Upper lobe of right lung (tissue), 1 donor: ENCODE measurements at places on chromosomes 6 and 20. TPM values are rescaled to one million over a fixed set of nuclear protein-coding genes. Genes with fewer than 3 reads are reported as not detected.

ZC3H12D gene
- total RNA-seq, result 2.1 TPM

MARCKS gene
- total RNA-seq, result 73.4 TPM

FAM209B gene
- total RNA-seq, result not detected

TAAR8 gene
- total RNA-seq, result not detected

LCA5 gene
- 5.4 TPM for total RNA-seq

ILRUN gene
- 101 TPM for total RNA-seq

PRSS35 gene
- total RNA-seq, result 1.3 TPM

GRCh38 chr6:106564476-106564875 is 64.8 kb downstream of the RTN4IP1 start:
- H3K4me1 ChIP-seq, result no peaks in the 10 kb centered on the region
- no peak overlapping the region for H3K27ac ChIP-seq
- peaks cover 49% of the 10 kb centered on the region for H3K36me3 ChIP-seq
- no peaks in the 10 kb centered on the region for H3K27me3 ChIP-seq

DNA sequence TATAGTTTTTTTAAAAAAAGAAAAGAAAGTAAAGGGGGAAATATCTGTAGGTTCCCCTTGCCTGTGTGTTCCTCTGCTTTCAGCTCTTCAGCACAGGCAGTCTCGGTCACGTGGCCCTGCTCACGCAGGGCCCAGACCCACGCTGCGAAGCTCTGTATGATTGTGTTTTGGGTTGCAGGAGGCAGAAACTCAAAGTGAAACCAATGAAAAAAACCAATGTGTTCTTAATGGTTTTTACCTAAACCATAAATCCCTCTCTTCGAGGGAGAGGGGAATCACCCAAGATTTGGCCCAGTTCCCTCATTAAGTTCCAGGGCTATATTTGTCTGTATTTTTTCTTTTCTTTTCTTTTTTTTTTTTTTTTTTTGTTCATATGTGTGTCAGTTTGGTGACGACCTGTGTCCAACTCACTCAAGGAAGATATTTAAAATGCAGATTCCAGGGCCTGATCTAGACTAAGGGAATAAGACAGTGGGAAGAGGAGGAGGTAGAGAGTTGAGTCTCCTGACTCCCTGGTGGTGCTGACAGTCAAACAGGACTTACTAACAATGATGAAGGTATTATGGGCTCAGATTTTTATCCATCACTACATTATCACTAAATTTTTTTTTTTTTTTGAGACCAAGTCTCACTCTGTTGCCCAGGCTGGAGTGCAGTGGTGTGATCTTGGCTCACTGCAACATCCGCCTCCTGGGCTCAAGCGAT is 33.8 kb upstream of the RREB1 start:
- no peak overlapping the region for H3K27ac ChIP-seq
- H3K36me3 ChIP-seq, result no peaks in the 10 kb centered on the region
- no peak overlapping the region for H3K4me3 ChIP-seq
- no peaks in the 10 kb centered on the region for H3K4me1 ChIP-seq
- no peaks in the 10 kb centered on the region for H3K27me3 ChIP-seq
- peak; percentile 73 for DNase-seq

- no peak overlapping the region for H3K4me3 ChIP-seq
- H3K27me3 ChIP-seq, result peaks cover 8% of the 10 kb centered on the region
- DNase-seq, result no peak
- H3K36me3 ChIP-seq, result no peaks in the 10 kb centered on the region
- peak overlapping the region; percentile 45 for H3K27ac ChIP-seq
These were observed 4.5 kb downstream of the CCDC170 start for GRCh38 chr6:151498327-151498726.

DNA sequence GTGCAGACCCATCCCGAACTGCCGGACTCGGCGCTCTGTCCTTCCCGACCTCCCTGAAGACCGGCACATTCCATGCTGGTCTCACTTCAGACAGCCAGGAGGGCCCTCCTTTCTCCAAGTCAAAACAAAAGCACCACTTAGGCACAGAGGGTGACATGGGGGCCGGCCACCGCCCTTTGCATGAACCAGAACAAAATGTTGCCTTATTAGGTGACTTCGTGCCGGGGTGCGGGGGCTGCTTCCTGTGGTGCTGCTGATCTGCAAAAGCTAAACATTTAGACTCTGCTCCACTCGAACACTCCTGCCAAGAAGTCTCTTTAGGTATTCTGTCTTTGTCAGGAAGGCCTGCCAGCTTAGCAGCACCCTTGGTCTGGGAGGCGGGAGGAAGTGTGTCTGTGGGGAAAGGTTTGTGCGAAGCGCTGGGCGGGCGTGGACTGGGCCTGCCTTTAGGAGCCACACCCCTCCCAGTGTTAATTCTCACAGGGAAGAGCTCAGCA is 133.8 kb downstream of the SMOC2 start:
- no peak for DNase-seq
- H3K27ac ChIP-seq, result no peak overlapping the region
- no peaks in the 10 kb centered on the region for H3K36me3 ChIP-seq
- H3K27me3 ChIP-seq, result no peaks in the 10 kb centered on the region
- H3K4me3 ChIP-seq, result no peak overlapping the region

- H3K27ac ChIP-seq, result no peak overlapping the region
- no peak for DNase-seq
- H3K4me3 ChIP-seq, result no peak overlapping the region
- no peaks in the 10 kb centered on the region for H3K4me1 ChIP-seq
- H3K36me3 ChIP-seq, result peaks cover 46% of the 10 kb centered on the region
- H3K27me3 ChIP-seq, result no peaks in the 10 kb centered on the region
These were observed 58.8 kb upstream of the LTV1 start for GRCh38 chr6:143784316-143784715.

DNA sequence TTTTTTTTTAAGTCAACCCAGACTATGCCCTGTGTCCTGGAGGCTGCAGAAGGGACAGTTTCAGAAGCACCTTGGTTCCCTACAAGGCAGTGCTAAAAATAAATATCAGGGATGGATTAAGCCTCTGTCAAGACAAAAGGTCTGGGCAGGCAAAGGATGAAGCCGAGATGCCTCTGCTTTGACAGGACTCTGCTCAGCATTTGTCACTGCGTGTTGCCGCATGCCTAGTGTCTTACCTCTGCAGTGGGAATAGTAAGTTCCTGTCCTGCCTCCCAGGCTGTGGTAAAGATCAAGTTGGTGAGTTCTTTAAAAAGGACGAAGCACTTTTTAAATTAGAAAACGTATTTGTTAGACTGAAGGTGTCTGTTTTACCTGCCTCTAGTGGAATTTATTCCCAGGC is 15.1 kb downstream of the AAR2 start:
- no peaks in the 10 kb centered on the region for H3K4me1 ChIP-seq
- no peak overlapping the region for H3K27ac ChIP-seq
- H3K4me3 ChIP-seq, result no peak overlapping the region

- no peak for DNase-seq
- no peak overlapping the region for H3K27ac ChIP-seq
- H3K4me1 ChIP-seq, result peaks cover 5% of the 10 kb centered on the region
- no peak overlapping the region for H3K4me3 ChIP-seq
- H3K27me3 ChIP-seq, result no peaks in the 10 kb centered on the region
These were observed 67.2 kb upstream of the TRAF3IP2 start for GRCh38 chr6:111672761-111673450.

GRCh38 chr6:149335924-149336608 is 18.6 kb downstream of the TAB2 start:
- no peaks in the 10 kb centered on the region for H3K27me3 ChIP-seq
- H3K4me3 ChIP-seq, result no peak overlapping the region
- no peaks in the 10 kb centered on the region for H3K36me3 ChIP-seq
- H3K27ac ChIP-seq, result peak overlapping the region; percentile 7

DNA sequence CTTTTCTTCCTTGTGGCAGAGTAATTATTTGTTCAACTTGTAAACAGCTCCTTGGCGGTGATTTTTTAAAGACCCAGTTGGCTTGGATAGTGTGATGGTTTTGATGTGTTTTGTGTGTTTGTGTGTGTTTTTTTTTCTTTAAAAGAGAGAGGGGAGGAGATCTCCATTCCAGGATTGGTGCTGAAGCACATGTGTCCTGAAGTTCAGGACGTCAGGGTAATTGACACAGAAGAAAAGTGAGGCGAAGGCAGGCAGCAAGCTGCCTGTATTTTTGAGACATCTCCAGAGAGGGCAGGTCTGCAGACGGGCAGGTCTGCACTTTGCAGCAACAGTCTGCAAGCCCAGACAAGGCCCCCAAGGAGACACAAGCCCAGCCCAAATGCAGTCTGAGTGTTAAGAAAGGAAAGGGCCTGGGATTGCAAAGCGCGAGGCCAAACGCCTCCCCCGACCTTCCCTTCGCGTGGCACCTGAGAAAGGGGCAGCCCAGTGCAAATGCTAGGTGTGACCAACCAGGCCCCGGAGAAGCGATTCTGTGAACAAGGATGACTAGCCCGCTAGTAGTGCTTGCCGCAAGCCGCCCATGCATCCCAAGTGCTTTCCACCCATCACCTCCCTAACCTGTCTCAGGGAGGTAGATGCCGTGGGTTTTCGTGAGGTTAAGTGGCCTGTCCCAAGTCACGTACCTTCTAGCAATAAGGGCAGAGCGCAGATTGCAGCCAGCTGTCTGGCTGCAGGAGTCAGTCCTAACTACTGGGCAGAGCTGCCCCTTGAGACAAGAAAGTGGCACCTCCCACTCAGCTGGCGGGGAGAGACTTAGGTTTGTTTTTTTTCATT is 230.5 kb downstream of the ZMYND8 start:
- H3K4me1 ChIP-seq, result peaks cover 20% of the 10 kb centered on the region
- H3K36me3 ChIP-seq, result no peaks in the 10 kb centered on the region
- H3K4me3 ChIP-seq, result no peak overlapping the region
- H3K27me3 ChIP-seq, result no peaks in the 10 kb centered on the region
- no peak for DNase-seq

- no peaks in the 10 kb centered on the region for H3K36me3 ChIP-seq
- peak overlapping the region; percentile 71 for H3K4me3 ChIP-seq
- no peak for DNase-seq
- H3K27ac ChIP-seq, result peak overlapping the region; percentile 96
- no peaks in the 10 kb centered on the region for H3K27me3 ChIP-seq
These were observed 613 bp upstream of the SASH1 start for GRCh38 chr6:148342100-148342349.

- no peak overlapping the region for H3K4me3 ChIP-seq
- H3K27ac ChIP-seq, result no peak overlapping the region
- peaks cover 28% of the 10 kb centered on the region for H3K4me1 ChIP-seq
- H3K27me3 ChIP-seq, result no peaks in the 10 kb centered on the region
These were observed 36.2 kb upstream of the CD93 start for GRCh38 chr20:23122321-23122720.

GRCh38 chr6:72669324-72669723 is 47.5 kb downstream of the KCNQ5 start:
- H3K4me1 ChIP-seq, result no peaks in the 10 kb centered on the region
- no peak for DNase-seq
- no peak overlapping the region for H3K4me3 ChIP-seq
- H3K36me3 ChIP-seq, result no peaks in the 10 kb centered on the region
- H3K27ac ChIP-seq, result no peak overlapping the region
- H3K27me3 ChIP-seq, result no peaks in the 10 kb centered on the region

- DNase-seq, result no peak
- H3K4me1 ChIP-seq, result no peaks in the 10 kb centered on the region
- H3K36me3 ChIP-seq, result no peaks in the 10 kb centered on the region
- H3K4me3 ChIP-seq, result no peak overlapping the region
These were observed 348.1 kb downstream of the GRIK2 start for GRCh38 chr6:101741474-101742171.

GRCh38 chr20:61193164-61193563 is 58.9 kb upstream of the CDH4 start:
- DNase-seq, result no peak
- H3K27ac ChIP-seq, result no peak overlapping the region
- H3K4me3 ChIP-seq, result no peak overlapping the region
- peaks cover 12% of the 10 kb centered on the region for H3K27me3 ChIP-seq
- no peaks in the 10 kb centered on the region for H3K36me3 ChIP-seq
- H3K4me1 ChIP-seq, result no peaks in the 10 kb centered on the region

GRCh38 chr6:65633501-65633900 is 73.5 kb downstream of the EYS start:
- H3K36me3 ChIP-seq, result no peaks in the 10 kb centered on the region
- no peak for DNase-seq
- H3K27me3 ChIP-seq, result no peaks in the 10 kb centered on the region
- H3K27ac ChIP-seq, result no peak overlapping the region
- H3K4me1 ChIP-seq, result no peaks in the 10 kb centered on the region

GRCh38 chr6:159427771-159428170 is 258.6 kb downstream of the FNDC1 start:
- DNase-seq, result no peak
- H3K27ac ChIP-seq, result no peak overlapping the region
- no peaks in the 10 kb centered on the region for H3K27me3 ChIP-seq

- H3K27ac ChIP-seq, result no peak overlapping the region
- no peak overlapping the region for H3K4me3 ChIP-seq
- peak; percentile 65 for DNase-seq
- no peaks in the 10 kb centered on the region for H3K27me3 ChIP-seq
These were observed 3.0 kb downstream of the LST1 start for GRCh38 chr6:31588871-31589650.

GRCh38 chr6:156699017-156699421 is 78.2 kb upstream of the ARID1B start:
- no peaks in the 10 kb centered on the region for H3K27me3 ChIP-seq
- H3K27ac ChIP-seq, result no peak overlapping the region
- H3K36me3 ChIP-seq, result no peaks in the 10 kb centered on the region
- no peak for DNase-seq

DNA sequence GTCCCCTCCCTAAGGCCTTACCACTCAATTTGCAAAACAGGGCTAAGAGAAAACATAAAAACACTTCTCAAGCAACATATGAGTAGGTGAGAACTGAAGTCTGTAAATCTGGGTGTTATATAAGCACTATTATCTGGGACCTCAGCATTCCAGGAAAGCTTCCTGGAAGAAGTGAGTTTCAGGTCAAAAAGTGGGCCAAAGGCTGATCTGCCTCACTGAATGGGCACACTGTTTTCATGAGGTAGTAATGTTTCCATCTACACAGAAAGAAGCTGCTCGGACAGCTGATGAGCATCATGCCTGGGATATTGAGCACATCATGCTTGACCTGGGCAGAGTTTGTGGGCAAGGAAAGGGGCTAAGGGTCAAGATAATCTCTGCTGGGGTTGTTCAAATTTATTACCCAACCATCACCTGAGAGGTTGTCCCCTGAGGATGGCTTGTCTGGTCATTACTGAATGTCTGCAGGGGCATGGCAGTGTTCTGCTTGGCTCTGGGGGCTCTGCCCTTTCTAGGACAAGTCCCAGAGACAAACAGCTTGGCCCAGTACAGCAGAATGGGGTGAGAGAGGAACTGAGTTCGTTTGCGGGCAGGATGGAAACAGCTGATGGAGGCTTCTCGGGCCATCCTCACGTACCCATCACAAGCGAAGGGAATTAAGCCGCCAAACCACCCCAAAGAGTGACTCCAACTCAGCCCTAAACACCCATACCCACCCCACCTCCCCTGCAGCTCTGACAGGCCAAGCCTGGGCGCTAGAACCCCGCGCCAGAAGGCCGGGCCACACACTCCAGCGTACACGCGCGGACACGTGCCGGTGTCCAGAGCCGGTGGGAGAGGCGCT is 1.2 kb upstream of the SYNJ2 start:
- peak overlapping the region; percentile 83 for H3K4me3 ChIP-seq
- H3K36me3 ChIP-seq, result no peaks in the 10 kb centered on the region
- H3K27me3 ChIP-seq, result no peaks in the 10 kb centered on the region
- H3K4me1 ChIP-seq, result peaks cover 9% of the 10 kb centered on the region
- peak; percentile 67 for DNase-seq
- H3K27ac ChIP-seq, result no peak overlapping the region

GRCh38 chr20:11497545-11497944 is 420.1 kb upstream of the BTBD3 start:
- H3K36me3 ChIP-seq, result no peaks in the 10 kb centered on the region
- no peak for DNase-seq
- no peak overlapping the region for H3K4me3 ChIP-seq
- no peak overlapping the region for H3K27ac ChIP-seq
